Nucleus accumbens (tissue), 56 donors: ENCODE measurements at places on chromosomes 7 and 10.

GRCh38 chr7:143042159-143042789 lies 9.9 kb upstream of the OR6V1 start:
- no peak for DNase-seq

DNA sequence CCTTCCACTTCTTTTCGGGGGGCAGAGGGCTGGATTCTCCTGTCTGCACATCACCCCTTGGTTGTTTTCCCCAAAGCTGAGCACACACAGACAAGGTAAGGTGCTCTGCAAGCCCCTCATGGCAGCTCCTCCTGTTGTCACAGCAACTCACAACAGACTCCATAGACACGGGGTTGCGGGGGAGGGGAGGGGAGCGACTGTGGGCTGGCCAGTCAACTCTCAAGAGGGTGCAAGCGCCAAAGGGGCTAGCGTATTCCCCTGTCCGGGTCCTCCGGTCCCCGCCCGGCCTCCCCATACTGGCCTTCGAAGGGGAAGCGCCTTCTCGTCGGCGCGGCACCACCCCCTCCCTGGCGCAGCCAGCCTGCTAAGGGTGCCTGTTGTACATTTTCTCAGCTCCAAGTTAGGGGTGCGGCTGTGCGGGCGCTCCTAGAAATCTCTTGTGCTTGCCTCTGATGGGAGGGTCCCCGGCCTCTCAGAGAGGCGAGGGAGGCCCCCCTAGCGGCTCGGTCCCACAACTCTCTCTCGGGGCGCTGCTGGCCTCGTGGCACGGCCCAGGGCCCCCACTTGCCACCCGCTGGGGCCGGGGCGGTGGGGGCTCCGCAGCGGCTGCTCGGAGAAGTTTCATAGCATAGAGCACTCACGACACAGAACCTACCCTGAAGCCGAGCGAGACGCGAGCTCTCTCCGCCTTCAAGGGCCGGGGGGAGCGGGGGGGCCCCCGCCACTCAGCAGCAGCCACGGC lies 498 bp downstream of the RHOBTB1 start:
- peak; percentile 27 for DNase-seq

DNA sequence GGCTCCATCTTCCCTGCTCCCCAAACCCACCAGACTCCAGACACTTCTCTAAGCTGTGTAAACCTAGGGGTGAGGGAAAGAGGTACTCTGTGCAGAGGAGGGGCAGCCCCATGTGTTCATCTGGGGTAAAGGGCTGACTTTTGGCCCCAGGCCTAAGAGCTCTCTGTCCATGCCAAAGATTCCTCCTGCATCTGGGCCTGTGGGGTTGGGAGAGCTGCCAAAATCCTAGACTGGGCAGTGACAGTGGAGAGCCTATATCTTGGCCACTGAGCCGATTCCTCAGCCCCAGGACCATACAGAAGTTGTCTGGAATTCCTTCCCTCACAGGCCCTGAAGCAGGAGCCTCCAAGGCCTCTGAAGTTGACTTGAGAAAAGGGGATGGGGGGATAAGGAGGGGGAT lies 25.3 kb upstream of the LEP start:
- DNase-seq = no peak

- DNase-seq = no peak
Measured at GRCh38 chr7:138538518-138538917, 78.5 kb downstream of the TRIM24 start.

GRCh38 chr10:27715505-27715904 lies 30.1 kb downstream of the MKX start:
- DNase-seq = no peak

DNA sequence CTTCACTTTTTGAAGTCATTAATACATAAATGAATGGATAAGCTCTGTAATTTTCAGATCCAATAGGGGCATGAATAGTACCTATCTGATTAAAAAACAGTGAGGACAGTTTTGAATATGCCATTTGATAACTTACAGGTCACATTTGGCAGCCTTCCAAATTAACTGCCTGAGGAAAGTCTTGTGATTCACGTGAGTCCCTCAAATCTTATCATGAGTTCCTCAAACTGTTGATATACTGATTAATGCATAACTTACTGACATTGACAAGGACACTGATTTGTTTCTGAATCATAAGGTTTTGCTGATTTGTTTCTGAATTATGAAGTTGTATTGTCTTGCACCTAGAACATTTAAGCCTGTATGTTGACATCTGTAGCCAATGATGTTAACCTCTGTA lies 55.1 kb downstream of the ANKMY2 start:
- DNase-seq = no peak

GRCh38 chr7:74464931-74465886 lies 11.5 kb downstream of the GTF2IRD1 start:
- no peak for DNase-seq

- no peak for DNase-seq
Measured at GRCh38 chr10:89670926-89671325, 25.9 kb upstream of the PANK1 start.

- DNase-seq = no peak
Measured at GRCh38 chr10:80701706-80702105, 164.0 kb downstream of the SH2D4B start.

- DNase-seq = no peak
Measured at GRCh38 chr7:78140109-78140508, 341.5 kb downstream of the PHTF2 start.
